Anterior cingulate cortex (tissue), 58 donors: ENCODE measurements at places on chromosomes 7 and 10.

DNA sequence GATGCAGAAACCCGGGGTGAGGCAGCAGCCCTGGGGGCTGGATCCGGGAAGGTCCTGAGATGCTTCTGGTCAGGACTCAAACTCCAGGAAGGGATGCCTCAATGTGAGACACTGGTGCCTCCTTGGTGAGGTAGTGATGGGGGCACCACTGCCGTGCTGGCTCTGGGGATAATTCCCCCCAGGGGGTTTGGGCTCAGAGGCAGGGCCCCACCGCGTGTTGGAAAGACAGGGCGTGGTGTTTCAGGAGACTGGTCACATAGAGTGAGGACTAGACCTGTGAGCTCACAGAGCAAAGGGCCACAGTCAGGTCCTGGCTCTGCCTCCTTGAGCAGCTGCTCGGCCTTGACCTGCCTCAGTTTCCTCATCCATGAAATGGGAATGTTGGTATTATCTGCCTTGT lies 361.9 kb downstream of the GLRX3 start:
- no peak for DNase-seq

DNA sequence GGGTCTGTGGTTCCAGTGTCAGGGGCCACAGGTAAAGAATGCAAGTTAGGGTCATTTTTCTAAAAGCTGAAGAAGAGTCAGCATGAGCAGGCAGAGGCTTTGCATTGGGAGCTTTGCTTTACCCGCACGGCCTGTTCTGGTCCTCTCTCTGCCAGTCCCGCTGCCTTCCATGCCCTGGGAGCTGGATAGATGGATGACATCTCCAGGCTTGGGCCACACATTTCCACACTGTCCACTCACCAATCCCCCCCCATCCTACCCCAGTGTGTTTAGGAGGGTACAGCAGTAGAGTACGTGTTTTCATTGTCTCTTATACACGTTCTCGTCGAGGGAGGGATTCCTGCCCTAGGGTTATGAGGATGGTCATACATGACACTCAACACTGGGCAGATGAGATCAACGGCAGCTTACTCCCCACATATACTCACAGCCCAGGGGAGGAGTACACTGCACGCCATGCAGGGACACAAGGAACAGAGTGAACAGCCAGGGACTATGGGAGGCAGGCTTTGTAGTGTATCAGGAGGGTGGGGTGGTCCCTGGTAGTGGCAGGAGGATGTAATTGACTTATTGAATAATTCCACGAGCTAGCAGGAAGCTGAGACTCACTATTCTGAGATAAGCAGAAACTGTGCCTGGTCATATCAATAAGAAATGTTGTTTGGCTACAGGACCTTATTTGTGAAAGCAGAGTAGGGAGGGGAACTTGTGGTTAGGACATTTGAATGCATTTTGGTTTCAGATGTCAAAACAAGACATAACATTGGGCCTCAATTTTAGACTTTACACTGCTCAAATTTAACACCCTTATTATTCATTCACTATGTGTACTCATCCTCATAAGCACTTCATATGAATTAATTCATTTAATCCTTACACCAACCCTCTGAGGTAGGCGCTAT lies 36.6 kb downstream of the PLPP4 start:
- no peak for DNase-seq

DNA sequence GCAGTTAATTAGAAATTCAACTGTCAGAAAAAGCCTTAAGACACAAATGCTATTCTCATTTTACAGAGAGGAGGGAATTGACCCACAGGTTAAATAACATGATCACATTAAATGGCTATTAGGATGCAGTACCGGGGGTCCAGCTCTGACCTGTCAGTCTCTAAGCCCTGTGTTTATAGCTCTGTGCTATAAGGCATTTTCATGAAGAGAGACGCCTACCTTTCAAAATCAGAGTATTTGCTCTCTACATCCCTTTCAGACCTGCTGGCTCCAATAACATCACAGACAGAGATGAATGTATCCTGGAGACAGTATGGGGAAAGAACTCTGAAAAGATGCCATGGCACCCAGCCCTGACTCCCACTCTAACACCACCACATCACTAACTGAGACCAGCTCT lies 189.9 kb upstream of the PRSS58 start:
- no peak for DNase-seq

DNA sequence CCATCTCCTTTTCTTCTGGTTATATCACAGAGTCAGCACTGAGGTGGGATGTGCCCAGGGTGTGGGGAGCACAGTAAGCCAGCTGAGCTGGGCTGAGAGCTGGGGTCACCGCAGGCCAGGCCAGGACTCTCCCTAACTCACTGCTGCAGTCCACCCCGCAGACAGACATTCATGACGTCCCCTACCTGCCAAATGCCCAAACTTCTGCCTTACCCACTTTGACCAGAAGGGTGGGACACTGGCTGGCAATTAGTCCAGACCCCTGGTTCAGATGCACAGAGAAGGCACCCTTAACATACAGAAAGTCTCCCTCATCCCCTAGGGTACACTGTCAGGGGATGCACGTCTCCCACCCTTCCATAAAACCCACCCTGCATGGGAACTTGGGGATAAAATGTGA lies 2.1 kb downstream of the DRGX start:
- DNase-seq, result no peak

DNA sequence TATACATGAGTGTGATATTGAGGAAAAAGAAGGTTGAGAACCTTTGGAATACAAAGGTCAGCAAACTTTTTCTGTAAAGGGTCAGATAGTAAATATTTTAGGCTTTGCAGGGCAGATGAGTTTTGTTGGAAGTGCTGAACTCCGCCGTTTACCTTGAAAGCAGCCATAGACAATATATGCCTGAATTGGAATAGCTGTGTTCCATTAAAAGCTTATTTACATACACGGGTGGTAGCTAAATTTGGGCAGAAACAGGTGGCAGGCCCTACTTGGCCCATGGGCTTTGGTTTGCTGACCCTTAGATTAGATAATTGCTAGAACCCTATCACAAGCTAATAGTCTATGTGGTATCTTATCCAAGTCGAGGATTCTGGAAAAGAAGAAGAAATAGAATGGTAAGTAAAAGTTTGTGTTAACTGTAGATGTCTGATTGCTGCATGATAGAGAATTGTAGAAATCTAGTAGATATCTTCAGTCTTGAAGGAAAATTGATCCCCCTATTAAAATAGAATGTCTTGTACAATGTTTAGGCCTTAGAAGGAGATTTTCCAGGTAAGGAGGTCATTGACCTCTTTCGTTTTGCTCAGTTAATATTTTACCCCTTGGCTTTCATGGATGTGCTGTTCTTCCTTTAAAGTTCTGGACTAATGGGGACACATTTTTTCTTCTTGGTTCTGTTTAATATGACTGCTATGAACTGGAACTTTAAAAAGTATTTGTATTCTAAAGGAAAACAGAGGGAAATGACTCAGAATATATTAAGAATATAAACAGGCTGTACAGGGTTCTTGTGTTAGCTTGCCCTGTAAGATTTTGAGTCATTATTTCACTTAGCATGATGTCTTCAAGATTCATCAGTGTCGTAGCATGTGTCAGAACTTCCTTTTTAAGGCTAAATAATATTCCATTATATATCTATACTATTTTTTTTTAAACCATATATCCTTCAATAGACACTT lies 8.0 kb downstream of the RBM33 start:
- DNase-seq, result no peak

GRCh38 chr7:98935811-98936210 lies 57.5 kb downstream of the TRRAP start:
- DNase-seq, result no peak

- no peak for DNase-seq
These were observed 140.6 kb downstream of the NRP1 start for GRCh38 chr10:33193701-33194521.

GRCh38 chr7:90773269-90773668 lies 177.1 kb downstream of the CDK14 start:
- no peak for DNase-seq

DNA sequence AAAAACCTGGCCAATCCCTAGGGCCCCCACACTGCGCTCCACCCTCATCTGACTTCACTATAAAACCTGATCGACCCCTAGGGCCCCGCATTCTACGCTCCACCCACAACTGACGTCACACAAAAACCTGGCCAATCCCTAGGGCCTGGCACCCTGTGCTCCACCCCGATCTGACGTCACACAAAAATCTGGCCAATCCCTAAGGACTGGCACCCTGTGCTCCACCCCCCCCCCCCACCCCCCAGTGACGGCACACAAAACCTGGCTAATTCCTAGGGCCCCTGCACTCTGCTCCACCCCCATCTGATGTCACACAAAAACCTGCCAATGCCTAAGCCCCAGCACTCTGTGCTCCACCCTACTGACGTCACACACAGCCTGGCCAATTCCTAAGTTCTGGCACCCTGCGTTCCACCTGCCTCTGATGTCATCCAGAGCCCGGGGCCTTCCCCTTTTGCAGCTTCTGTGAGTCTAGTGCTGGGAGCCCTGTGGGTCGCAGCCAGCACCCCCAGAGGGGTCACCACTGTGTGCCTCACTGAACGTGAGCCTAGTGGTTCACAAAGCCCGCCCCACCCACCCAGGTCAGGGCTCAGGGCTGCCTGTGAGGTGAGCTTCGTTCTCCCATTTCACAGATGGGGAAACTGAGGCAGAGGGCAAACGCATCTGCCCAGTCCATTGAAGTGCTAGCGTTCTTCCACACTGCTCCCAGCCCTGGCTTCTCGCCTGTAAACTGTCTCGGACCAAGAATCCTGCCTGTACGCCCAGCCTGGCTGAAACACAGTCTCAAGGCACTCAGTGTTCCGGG lies 40.6 kb downstream of the MICALL2 start:
- DNase-seq, result no peak

GRCh38 chr7:13563257-13563656 lies 426.2 kb downstream of the ETV1 start:
- DNase-seq, result no peak

- no peak for DNase-seq
These were observed 70.7 kb upstream of the ADO start for GRCh38 chr10:62733654-62734293.

DNA sequence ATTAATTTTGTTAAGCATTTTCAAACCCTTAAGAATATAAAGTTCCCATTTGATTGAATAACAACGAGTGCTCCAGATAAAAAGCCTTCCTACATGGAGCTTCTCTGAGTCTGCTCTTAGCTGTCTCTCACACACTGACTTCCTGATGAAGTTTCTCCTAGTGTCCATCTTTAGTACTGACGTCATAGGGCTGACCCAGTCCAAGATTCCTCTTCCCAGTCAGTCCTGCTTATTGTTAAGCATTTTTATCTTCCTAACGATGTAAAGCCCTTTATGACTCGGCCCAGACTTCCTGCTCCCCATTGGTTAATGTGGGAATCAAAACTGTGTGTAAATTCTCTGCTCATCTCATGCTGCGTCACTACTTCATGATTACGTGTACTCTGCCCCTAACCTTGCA lies 398.8 kb downstream of the TFEC start:
- DNase-seq, result no peak

DNA sequence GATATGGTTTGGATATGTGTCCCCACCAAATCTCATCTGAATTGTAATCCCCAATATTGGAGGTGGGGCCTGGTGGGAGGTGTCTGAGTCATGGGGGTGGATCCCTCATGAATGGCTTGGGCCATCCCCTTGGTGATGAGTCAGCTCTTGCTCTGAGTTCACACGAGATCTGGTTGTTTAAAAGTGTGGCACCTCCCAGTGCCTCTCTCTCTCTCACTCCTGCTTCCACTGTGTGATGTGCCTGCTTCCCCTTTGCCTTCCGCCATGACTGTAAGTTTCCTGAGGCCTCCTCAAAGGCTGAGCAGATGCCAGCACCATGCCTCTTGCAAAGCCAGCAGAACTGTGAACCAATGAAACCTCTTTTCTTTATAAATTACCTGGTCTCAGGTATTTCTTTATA lies 4.8 kb upstream of the GCK start:
- no peak for DNase-seq

DNA sequence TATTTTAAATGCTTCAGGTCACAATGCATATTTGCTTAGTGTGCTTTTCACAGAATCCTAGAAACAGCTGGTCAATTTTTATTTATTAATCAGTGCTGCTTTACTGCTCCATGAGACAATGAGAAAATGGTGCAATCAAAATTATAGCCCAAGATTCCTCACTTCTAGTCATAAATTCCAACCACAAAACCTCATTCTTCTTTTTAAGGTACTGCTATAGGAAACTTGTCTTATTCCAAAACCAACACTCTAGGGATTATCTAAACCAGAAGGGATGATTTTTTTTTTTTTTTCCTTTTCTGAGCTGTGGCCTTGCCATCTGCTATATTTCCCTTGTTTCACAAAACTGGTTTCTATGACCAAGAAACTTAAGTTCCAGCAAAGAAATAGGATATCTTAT lies 64.0 kb upstream of the SEMA3A start:
- no peak for DNase-seq

GRCh38 chr7:135186841-135187253 lies 16.3 kb upstream of the CYREN start:
- no peak for DNase-seq

- no peak for DNase-seq
These were observed 44.5 kb upstream of the ZMIZ1 start for GRCh38 chr10:79024296-79024695.

DNA sequence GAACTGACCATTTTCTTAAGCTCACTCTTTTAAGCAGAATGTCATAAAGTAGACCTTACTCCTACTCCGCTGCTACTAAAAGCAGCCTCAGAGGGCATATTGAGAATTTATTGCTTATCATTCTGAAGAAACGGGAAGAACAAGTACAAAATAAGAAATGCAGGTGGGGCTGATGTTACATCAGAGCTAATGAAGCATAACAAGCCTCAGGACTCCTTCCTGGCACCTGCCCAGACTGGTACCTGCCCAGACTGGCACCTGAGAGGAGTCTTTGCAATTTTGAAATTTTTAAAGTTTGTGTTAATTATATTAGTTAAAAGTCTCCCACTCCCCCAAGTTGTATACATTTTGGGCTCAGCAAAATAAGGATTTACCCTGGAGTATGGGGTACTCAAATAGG lies 162.4 kb downstream of the SEMA3E start:
- DNase-seq, result no peak

GRCh38 chr10:71980181-71981014 lies 16.2 kb downstream of the CHST3 start:
- DNase-seq, result no peak

DNA sequence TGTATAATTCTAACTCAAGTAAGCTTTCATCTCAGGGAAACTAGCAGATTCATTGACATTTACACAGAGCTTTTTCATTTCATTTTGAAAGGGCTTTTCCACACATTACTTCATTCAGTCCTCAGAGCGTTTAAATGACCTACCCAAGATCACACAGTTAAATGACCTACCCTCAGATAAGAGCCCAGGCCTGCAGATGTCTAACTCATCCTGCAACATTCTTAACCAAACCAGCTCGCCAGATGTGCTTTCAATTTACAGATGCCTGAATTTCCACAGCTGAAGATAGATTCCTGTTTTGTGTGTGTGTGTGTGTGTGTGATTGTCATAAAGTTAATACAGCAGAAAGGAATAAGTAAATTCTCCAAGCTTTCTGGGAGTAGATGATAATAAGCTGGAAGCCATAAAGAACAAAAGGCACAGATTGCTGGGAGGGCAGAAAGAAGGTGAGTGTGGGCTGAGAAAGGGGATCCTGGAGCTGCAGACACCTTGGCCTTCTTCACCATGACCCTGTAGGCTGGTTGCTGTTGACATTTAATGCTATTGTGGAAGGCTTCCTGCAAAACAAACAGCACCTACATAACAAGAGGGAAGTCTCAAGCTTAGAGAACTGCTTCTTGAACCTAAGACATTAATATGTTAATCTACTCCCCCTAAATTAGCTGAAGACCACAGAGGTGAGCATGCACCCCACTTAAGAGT lies 489.7 kb upstream of the CELF2 start:
- DNase-seq, result no peak

- DNase-seq, result no peak
These were observed 387.6 kb upstream of the NRP1 start for GRCh38 chr10:33722067-33722466.
